NCI-H146 (cell line): ENCODE measurements at places on chromosomes 11 and 22.

DNA sequence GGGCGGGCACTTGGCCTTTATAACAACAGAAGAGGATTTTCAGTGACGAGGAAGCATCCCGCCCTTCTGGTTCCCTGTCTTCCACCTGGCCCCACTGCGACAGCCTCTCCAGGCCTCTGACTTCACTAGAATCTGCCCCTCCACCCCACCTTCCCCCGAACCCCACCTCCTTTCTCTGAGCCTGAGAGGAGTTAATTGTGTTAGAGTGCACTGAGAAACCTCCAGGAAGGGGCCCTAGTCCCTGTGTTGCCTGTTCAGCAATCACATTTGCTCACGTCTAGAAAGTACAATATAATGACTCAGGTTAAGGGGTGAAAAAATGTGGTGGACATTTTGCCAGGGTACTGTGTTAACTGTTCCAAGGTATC, 38.8 kb downstream of the PTPRJ start:
- DNase-seq: no peak

DNA sequence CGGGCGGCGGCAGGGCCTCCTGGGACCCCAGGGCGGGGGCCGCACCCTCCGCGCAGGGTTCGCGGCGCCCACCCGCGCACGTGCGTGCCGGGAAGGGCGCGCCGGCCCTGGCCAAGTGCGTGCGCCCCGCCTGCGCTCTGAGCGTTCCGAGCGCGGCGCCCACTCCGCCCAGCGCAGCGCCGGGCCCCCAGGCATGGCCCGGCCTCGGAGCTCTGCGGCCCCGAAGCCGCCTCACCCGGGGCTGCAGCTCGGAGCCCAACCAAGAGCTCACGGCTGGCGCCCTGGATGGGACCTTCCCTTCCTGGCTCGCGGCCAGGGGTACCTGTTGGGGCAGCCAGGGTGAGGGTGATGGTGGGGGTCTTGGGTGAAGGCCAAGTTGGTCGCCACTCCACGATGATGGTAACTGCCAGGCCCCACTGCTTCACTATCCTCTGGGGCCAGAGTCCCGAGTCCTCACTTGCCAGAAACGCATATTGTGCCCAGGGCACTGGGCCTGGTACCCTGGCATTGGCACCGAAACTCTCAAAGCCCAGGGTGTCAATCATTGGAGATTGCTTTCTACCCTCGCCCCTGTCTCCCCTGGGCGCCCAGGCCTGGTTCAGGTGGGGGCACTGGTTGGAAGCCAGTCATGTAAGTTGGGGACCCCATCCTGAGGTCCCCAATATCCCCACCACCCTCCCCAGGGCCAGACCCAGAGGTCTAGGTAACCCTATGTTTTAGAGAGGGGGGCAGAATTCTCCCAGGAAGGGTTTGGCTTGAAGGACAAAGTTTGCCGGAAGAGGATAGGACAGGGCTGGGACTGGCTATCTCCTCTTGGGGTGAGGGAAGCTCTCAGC, 882 bp downstream of the ANO1 start:
- no peak for DNase-seq

DNA sequence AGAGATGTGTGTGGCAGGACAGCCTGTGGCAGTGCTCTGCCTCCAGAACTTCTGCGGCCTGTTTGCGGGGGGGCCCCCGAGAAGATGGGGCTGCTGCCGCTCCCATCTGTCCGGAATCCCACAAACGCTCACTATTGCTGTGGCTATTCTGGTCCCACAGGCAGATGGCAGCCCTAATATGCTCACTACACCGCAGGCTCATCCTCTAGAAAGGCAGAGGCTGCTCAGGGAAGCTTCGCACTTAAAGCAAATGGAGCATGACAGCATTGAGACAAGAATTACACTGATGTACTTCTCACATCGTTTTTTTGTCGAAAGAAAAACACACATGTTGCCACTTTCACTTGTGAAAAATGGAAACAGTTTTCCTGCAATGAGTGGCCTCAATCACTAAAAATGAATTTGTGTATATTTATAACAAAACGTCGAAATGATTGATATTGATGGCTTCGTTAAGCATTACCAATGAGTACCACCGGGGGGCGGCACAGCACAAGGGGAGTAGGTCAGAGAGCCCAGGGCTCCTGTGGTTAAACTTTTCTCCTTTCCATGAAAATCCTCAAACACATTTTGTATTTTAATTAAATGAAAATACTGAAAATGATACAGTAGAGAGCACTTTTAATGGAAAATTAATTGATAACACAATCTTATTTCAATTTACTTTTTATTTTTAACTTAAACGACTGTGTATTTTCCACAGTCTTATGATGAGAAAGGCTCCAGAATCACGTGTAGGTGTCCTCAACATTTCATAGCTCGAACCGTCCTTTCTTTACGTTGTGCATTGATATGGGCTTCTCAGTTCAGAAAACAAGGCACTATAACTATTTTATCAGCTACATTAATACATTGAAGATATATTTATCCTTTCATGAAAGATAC, 69.1 kb downstream of the CTTN start:
- peak; percentile 45 for DNase-seq

GRCh38 chr22:45482169-45482568, 20.5 kb upstream of the FBLN1 start:
- no peak for DNase-seq

DNA sequence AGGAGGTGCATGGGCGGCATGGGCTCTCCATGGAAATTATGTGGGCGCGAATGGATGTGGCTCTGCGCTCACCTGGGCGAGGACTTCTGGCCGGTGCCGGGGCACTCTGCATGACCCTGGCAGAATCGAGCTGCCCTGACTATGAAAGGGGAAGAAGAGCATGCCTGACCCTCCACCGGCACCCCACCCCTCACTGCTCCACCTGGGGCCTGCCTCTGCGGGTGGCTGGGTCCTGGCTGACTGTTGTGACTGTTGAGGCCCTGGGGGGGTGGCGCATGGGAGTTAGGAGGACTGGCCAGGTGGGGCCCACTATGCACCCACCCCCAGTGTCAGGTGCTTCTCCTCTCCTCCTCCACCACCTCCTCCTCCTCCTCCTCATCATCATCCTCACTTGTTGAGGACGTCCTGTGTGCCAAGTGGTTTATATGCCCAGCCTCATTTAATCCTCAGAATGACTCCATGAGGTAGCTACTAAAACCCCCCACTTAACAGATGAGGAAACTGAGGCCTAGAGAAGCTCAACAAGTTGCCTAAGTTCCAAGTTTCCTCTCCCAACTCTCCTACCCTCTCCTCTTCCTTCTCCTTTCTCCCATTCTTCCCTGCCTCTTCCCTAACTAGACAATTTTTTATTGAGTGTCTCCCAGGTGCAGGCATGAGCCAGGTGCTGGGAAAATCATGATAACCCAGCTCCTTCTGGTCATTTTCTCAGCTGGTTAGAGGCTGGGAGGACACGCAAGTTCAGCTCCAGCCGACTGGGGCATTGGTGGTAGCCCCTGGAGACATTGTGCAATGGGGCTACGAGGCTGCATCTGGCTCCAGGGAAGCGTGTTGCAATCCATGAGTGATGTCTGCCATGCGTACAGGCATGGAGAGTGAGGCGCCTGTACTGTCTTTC, 2.3 kb downstream of the MYEOV start:
- DNase-seq: no peak

GRCh38 chr11:97893612-97894011, 1127.1 kb upstream of the CNTN5 start:
- no peak for DNase-seq
